ENCODE measurements at places on chromosomes 11 and 22.

- no peak for DNase-seq
Observed at GRCh38 chr11:33709466-33709865, 8.8 kb upstream of the C11orf91 start.

GRCh38 chr22:36741204-36741793 is 34.6 kb downstream of the IFT27 start:
- no peak for DNase-seq

- no peak for DNase-seq
Observed at GRCh38 chr11:118663381-118663780, 16.1 kb downstream of the TREH start.

DNA sequence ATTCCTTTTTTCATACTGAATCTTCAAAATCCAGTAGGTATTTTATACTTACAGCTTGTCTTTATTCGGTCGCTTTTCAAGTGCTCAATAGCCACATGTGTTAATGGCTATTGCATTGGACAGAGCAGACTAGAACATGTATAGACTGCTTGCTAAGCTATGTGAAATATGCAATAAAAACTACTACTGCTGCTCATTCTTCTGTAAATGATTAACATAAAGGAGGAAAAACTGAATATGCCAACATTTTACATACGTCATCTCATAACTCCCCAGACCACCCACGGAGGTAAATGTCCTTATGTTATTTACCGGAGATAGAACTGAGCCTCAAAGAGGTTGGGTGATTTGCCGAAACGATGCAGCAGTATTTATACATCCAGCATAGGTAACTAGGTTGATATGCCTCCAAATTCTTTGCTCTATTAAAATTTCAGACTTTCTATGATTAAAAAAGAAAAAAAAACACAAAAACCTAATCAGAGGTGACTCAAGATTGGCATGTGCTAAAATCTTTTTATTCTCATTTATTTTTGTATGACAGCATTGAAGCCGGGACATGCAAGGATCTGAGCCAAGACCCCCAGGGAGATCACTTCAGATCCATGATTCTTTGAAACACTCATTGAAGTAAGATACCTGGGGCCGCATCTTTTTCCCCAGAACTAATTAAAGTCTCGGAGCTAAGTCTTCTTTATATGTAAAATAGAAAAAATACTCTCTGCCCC is 78.5 kb upstream of the OR5AK2 start:
- DNase-seq = no peak

- DNase-seq = no peak
Observed at GRCh38 chr11:65506772-65507505, 8.1 kb downstream of the MALAT1 start.

GRCh38 chr22:22049684-22050083 is 67.1 kb upstream of the TOP3B start:
- DNase-seq = no peak

DNA sequence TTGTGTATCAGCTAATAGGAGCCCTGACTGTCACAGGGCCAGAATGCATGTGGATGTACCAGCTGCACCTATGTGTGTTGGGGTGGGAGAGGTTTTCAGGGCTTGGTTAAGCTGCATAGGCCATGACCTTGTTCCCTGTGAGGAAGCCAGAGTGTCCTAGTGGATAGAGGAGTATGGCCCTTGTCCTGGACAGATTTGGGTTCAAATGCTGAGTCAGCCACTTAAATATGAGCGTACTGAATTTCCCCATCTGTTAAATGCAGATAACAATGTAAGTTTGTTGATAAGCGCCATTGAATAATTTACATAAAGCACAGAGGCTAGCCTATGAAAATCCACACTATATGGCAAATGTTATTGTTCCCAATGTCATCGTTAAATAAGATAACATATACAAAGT is 74.4 kb downstream of the PANX1 start:
- DNase-seq = no peak

DNA sequence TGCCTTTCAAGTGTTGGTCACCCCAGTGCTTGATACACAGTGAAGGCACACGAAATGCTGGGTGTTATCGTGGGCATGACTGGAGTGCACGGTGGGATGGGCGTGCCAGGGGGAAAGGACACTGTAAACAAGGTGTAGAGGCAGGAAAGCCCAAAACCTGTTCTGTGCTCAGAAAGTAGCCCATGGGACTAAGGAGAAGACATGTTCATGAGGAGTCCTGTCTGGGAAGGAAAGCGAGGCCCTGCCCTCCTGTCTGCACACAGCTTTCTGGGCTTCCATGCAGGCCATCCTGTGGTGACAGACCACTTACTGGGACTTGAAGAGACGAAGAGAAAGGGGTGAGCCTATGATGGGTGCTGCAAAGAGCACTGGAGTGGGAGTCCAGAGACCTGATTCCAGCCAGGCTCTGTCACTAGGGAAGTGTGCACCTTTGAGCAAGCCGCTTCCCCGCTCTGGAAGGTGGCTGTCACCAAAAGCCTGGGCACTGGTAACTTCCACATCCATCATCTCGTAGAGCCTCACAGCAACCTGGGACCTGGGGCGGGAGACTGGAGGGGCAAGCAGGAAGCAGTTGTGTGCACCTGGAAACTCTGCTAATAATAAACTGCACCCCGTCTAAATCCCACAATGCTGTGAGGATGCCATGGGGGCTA is 846 bp upstream of the POU2F3 start:
- DNase-seq = no peak

DNA sequence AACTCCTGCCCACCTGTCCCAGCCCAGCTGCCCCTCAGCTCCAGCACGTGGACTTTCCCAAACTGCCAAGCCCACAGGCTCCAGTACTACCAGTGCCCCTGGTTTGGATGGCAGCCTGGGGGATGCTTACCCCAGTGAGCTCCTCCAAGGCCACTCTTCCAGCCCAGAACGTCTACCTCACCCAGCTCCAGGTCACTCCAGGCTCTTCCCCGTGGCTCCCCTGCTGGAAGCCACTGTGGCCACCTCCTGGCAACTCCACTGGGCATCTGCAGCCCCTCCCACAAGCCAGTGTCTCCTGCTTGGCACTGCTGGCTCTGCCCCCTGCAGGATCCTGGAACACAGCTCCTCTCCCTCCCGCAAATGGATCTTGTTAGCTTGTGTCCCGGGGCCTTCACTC is 29.3 kb downstream of the LMO1 start:
- DNase-seq = no peak

- no peak for DNase-seq
Observed at GRCh38 chr11:14454861-14455632, 44.6 kb downstream of the COPB1 start.

- DNase-seq = no peak
Observed at GRCh38 chr11:16454289-16454863, 98.0 kb upstream of the SOX6 start.

- no peak for DNase-seq
Observed at GRCh38 chr11:75320046-75320618, 31.3 kb downstream of the ARRB1 start.

DNA sequence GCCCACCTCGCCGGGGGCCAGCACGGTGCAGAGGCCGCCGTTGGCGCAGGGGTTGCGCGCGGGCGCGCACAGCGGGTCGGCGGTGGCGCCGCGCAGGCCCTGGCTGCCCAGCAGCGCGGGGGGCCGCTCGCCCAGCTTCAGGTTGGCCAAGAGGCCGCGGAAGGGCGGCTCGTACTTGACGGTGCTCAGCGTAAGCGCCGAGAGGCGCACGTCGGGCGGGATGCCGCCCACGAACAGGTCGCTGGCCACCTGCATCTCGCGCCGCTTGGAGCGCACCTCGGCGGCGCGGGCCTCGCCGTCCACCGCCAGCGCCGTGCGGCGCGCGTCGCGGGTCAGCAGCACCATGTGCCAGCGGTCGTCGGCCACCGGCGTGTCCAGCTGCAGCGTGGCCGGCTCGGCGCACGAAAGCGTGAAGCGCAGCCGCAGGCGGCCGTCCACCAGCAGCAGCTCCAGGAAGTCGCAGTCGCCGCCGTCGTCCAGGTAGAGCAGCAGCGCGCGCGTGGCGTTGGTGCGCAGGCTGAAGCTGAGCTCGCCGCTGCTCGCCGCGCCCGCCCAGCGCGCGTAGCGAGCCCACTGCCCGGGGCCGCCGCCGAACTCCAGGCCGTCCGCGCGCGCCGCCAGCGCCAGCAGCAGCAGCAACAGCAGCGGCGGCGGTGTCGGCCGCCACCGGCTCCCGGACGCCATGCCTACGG is 9.8 kb downstream of the NRXN2 start:
- no peak for DNase-seq

DNA sequence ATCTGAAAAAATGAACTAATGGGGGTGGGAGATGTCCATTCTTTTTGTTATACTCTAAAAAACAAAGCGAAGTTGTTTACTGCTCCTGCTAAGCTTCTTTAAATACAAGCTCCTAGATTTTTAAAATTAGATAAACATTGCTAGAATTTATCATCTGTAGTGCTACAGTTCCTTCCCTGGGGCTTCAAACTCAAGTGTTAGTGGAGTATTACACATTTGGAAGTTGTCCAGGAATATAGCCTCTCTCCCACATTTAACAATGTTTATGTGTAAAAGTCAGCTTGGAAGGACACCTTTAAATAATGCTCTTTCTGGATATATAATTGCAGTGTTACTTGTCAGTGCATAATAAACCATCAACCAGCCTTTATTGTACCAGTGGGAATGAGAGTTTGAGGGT is 155.5 kb downstream of the SPON1 start:
- DNase-seq = no peak

DNA sequence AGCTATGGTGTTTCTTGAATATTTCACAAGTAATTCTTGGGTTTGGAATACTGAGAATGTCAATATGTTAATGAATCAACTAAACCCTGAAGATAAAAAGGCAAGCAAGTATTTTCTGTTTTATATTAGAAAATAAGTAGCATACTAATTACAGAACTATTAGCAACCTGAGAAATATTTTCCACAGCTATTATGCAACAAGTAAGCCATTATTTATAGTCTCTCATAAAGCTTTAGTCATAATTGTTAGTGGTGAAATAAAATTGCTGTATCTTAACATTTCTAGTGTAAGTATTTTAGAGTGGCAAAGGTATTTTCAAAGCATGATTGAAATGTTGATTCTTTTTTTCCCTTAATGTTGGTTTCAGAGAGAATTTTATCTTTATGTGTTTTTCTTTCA is 53.3 kb downstream of the FAR1 start:
- DNase-seq = no peak

DNA sequence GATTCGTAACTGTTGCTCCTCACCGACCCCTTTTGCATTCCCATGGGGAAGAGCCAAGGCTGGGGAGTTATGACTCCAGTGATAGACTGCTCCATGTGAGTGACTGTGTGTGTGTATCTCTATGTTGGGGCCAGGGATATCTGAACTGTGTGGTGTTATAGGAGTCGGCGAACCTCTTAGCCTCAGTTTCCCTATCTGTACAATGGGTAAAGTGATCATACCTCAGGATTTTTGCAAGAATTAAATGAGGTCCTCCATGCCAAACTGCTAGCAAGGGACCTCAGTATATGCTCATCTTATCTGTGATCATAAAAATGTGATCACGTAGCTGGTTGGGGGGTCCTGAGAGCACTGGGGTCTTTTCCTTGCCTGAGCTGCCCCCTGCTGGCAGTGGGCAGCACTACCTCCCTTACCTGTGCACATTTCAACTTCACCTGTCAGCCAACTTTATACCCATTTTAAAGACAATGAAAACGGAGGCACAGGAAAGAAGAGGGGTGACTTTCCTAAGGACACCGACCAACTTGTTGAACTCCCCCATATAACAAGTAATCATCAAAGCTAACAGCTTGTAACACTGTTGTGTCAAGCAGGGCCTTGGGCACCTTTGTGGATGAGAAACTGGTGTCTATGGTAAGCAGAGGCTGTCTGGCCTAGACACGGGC is 1.4 kb upstream of the DPP3 start:
- DNase-seq = no peak
